ENCODE measurements at places on chromosomes 16 and 17.
A peak's percentile ranks its signal among the peaks of the same experiment; 100 is the strongest.

GRCh38 chr16:73054813-73055482 lies 7.0 kb upstream of the ZFHX3 start:
- no peak for DNase-seq

- DNase-seq: no peak
Observed at GRCh38 chr16:47309581-47310312, 151.1 kb downstream of the ITFG1 start.

DNA sequence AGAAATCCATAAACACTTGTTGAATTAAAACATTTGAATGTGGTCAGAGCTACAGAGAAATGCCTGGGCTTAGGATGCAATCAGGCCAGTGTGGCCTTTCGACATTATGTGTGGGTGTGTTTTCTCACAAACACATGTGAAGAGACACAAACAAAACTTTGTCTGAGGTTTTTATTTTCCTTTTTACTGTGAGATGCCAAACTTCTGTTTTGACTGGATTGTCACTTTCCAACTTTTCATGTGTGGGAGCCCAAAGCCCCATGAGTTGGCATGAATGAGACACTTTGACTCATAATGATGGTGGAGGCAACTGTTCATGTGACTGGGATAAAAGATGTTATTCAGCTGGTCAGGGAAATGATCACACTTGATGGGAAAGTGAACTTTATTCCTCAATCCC lies 71.9 kb upstream of the GAS7 start:
- DNase-seq: no peak

GRCh38 chr17:65677932-65678331 lies 116.5 kb upstream of the AXIN2 start:
- no peak for DNase-seq

DNA sequence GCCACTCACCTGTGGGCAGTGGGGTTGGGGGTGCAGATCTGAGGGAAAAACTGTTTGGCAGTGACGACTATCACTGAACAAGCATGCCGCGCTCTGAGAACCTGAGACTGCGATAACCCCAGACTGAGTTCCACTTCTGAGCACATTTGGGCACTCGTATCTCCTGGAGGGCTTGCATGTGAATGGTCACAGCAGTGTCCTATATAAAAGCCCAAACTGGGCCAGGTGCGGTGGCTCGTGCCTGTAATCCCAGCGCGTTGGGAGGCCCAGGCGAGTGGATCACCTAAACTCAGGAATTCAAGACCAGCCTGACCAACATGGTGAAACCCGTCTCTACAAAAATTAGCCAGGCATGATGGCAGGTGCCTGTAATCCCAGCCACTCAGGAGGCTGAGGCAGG lies 18.7 kb downstream of the ATP2C2 start:
- DNase-seq: no peak

DNA sequence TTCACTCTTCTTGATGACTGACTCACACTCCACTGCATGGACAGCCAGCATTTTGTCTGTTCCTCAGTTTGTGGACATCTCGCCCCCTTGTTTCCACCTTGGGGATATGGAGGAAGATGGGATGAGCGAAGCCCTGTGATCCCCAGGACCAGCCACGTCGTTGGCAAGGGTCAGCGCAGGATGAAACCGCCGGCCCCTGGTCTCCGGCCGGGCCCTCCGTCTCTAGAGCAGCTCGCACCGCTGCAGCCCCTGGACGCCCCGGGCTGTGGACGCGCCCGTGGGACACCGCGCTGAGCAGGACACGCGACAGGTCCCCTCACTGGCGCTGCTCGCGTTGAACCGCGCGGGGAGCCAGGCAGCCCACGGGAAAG lies 604 bp upstream of the ZC3H18 start:
- no peak for DNase-seq

- no peak for DNase-seq
Observed at GRCh38 chr17:10606110-10606509, 51.0 kb downstream of the MYH3 start.

DNA sequence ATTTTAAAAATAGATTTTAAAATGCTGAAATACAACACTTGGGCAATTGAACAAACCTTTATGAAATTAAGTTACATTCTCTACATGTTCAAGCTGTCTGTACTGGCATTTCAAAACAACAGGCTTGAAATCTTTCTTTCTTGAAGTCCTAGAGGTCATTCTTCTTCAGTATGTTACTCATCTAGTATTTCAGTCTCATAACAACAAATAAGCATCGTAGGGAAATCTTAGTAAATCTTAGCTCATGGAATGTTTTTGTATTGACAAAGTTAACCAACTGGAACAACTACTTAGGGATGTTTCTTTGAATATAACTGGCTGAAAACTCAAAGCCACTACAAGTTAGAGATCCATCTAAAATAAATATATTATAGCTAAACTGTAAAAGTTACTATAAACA lies 96.6 kb downstream of the KIF2B start:
- no peak for DNase-seq

- no peak for DNase-seq
Observed at GRCh38 chr17:72411124-72411563, 290.3 kb downstream of the SOX9 start.

DNA sequence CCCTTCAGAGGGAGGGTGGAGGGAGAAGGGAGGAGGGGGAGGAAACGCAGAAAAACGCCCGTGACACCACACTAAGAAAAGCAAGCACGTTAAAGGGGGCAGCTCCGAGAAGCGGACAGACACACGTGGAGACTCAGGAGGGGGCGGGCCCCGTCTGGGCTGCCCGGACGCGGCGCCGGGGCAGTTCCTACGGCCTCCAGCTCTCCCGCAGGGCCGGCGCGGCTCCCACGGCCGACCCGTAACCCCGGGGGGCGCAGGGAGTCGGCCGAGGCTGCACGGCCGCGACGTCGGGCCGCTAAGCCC lies 362 bp downstream of the KLHDC4 start:
- DNase-seq: no peak

DNA sequence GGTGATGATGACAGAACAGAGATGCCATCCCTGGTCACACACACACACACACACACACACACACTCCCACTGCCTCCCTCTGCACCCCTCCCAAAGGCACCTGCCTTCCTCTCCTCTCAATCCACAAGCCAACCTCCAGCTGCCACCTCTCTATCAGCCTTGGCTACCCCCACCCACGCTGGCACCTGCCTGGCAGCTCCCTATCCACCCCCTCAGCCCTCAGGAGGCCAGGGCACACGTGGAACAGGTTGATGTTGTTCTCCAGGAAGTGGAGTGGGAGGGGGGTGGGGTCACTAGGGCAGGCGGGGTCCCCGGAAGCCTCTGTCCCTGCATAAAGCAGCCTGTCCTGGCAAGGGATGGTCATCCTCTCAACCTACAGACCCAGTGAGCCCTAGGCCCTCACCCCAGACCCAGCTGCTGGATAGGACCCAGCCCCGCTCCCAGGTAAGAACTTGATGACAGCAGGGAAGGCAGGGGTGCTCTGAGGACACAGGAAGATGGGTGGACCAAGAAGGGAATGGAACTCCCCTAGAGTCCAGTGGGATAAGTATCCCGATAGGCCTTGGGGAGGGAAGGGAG lies at the start of gene GSDMA:
Gene GSDMA, plus strand, starts transcription at position 363 of the 579 bp plus-strand sequence. CDS start 2,684 bp downstream, outside the sequence.
- DNase-seq: no peak

GRCh38 chr17:77930780-77931768 lies 27.4 kb upstream of the TNRC6C start:
- DNase-seq: no peak

DNA sequence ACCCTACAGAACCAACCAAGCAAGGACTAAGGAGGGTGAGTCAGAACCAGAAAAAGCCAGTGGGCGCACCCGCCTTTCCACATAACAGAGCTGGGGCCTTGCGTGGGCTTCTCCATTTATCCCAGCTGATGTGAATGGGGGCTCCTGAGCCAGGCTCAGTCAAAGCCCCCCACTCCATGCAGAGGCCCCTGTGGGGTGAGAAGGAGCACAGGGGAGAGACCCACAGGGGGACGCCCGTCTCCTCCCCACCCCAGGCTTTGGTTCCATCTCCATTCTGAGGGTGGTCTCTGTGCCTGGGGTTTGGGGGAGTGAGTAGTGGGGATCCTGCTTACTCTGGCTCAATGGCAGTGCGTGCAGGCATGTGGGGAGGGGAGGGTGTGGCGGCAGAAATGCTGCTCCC lies 210.1 kb upstream of the TNRC6C start:
- no peak for DNase-seq

DNA sequence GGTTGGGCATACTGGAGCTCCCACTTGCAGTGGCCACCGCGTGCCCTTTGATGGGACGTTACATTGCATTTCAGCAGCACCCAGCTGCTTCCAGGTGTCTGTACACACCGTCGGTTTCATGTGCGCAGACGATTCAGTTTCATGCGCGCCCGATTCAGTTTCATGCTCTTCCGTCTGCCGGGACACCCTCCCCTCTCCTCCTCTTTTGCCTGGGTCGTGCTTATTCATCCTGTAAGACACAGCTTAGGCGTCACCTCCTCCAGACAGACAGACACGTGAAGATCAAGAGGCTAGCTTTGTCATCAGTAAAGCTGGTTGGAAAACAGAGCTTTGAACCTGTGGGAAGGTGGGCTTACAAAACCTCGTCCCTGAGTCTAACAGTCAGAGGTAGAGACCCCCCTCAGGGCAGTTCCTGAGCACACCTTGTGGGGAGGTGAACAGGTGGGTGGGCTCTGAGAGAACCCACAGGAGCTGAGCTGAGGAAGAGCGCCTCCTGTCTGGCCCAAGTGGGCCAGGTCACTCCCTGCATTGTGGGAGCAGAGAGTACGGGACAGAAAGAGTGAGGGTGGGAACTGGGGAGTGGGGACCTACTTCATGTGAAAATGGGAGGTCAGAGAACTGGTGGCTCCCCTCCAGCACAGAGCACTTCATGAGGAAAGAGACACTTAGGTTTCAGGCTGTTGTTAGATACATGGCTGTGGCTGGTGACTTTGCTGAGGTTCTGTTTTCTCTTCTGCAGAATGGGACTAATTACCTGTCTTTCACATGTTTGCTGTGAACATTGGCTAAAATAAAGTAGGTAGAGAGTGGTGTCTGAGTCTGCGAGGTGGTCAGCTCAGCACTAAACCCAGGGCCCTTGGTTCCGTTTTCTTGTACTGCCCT lies 122.1 kb downstream of the SNX29 start:
- no peak for DNase-seq

DNA sequence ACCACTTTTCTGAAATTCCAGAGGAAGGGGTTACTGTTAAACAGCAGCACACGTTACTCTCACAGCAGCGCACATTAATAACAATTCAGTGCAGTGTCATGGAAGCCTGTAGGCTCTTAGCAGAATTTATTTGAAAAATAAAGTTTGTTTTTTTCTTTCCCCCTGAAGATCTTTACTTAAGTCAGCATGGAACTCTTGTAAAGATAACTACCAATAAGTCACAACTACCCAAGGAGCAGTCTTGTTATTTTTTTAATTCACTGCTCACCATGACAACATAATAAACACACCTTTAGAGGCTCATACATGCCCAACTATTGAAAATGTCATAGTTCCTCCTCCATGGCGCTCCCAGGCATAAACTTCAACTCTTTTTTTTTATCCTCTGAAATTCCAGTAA lies 31.8 kb upstream of the PSMD7 start:
- DNase-seq: no peak

DNA sequence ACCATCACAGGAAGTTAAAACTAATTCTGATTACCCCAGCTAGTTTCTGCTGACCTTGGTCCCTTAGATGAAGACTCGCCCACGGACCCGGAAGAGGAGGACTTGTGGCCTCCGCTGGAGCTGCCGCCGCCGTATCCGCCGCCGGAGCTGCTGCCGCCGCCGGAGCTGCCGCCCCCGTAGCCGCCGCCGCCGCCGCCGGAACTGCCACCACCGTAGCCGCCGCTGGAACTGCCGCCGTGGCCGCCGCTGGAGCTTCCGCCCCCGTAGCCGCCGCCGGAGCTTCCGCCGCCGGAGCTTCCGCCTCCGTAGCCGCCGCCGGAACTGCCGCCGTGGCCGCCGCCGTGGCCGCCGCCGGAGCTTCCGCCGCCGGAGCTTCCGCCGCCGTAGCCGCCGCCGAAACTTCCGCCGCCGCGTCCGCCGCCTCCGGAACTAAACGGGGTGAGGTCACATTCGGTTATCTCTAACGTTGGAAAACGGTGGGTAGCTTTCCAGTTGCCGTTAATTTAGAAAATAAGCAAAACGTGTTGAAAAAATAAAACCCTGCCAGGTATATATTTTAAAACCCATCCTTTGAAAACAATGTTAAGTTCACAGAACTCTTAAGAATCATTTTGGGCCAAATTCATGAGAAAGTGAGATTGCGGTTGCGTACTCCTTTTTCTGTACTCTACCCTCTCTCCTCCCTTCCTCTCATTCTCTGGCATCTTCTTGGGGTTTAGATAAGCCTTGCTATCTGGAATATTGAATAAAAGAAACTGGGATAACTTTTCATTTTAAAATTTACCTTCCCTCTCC lies 3.5 kb downstream of the KRT10 start:
- peak; percentile 72 for DNase-seq

DNA sequence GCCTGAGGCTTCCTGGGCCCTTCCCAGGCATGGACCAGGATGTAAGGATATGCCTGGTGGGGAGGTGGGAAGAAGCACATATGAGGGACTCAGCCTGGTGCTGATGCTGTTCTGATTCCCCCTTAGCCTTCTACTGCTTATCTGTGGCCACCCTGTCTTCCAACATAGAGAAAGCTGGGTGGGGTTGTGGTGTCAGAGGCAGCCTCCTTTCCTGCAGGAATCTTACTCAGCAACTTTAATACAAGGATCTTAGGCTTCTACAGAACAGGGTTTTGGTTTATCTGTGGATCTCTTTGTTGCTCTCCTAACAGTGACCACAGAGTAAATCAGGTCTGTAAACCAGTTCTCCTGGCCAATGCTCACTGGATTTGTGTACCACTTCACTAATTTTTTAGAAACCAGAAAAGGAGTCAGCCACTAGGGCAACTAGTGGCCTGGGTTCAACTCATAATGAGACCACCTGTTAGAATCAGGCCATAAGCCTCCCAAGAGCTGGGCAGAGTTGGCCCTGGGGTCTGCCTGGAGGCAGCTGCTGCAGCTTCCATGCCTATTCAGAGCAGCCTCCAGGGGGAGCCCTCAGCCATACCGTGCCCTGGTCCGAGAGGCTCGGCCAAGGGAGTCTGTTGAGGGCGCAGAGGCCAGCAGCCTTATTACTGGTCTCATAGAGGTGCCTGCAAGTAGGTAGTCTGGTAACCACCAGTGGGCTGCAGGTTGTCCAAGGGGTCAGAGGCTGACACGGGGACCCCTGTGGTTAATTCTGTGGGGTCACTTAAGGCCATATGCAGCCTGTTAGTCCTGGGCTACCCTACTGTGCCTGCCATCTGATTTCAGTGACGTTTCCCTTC lies 7.1 kb downstream of the HAS3 start:
- peak; percentile 25 for DNase-seq

- no peak for DNase-seq
Observed at GRCh38 chr17:15006421-15007128, 258.6 kb downstream of the PMP22 start.

GRCh38 chr17:67549820-67550219 lies 167.9 kb upstream of the NOL11 start:
- DNase-seq: no peak

- no peak for DNase-seq
Observed at GRCh38 chr17:74271901-74272561, 2.0 kb upstream of the DNAI2 start.

Measured in COR-L47 (cell line).